HEK293T (cell line): ENCODE measurements at places on chromosomes 5 and 9.

DNA sequence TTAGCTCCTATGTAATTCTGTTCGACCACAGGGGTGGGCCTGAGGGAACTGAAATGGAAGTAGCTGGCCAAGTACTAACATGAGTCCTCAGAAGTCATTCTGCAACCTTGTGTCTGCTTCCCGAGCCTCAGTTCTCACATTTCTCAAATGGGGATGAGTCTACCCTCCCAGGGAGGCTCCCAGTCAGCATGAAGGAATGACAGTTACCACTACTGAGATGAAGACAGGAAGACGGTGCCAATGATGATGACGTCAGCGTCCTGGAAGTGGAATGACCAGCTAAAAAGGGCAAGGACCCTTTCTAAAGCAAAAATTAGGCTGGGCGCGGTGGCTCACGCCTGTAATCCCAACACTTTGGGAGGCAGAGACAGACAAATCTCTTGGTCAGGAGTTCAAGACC lies 6.8 kb downstream of the PIP5KL1 start:
- no peak for DNase-seq

- DNase-seq = no peak
These were observed 3.1 kb downstream of the RNF44 start for GRCh38 chr5:176533894-176534611.

DNA sequence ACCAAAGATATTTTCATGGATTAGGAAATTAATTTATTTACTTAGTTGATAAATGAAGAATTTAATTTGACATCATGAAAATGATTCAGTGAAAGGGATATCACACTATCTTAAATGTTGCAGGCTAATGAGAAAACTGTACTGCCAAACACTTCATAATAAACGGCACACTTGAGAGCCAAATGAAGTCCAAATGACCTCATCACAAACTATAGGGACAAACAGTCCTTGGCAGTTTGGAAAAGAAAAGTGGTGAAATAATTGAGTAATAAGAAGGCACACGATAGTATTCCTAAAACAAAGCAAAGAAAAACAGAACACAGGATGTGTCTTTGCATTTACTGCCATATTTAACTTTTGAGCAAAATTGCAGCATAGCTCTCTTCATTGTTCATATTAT lies 116.9 kb upstream of the TLR4 start:
- no peak for DNase-seq

GRCh38 chr5:120527251-120527650 lies 63.2 kb downstream of the PRR16 start:
- no peak for DNase-seq

DNA sequence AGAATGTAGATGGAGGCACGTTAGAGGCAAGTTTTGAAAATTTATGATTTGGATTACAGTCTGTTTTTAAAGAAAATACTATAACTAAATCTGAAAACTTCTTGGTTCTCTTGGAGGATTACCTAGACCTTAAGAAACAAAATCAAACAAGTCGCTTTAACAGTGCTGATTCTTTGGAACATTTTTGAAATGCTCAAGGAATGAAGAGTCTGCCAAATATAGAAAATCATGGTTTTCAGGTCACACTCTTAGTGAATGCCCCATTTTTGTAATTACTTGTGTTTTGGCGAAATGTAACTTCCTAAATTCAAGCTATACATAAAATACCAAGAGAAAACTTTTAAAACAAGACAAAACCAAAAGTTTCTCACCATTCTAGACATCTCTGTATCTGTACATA lies 93.2 kb downstream of the EQTN start:
- no peak for DNase-seq

DNA sequence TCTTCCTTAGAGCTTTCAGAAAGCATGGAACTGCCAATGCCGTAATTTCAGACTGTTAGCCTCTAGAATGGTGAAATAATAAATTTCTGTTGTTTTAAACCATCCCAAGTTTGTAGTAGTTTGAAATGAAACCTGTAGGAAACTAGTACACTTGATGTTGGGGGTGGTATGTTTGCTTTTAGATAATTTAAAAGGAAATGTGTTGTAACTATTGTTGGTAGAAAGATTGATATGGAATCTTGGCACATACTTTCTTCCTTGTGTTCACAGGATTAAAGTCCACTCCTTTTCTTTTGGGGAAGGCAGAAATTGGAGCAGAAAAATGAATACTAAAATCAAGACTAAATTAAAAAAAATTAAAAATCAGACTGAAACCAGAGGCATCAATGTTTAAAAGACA lies 66.0 kb upstream of the ARRDC3 start:
- no peak for DNase-seq
